ENCODE measurements at places on chromosomes 5 and 9.

DNA sequence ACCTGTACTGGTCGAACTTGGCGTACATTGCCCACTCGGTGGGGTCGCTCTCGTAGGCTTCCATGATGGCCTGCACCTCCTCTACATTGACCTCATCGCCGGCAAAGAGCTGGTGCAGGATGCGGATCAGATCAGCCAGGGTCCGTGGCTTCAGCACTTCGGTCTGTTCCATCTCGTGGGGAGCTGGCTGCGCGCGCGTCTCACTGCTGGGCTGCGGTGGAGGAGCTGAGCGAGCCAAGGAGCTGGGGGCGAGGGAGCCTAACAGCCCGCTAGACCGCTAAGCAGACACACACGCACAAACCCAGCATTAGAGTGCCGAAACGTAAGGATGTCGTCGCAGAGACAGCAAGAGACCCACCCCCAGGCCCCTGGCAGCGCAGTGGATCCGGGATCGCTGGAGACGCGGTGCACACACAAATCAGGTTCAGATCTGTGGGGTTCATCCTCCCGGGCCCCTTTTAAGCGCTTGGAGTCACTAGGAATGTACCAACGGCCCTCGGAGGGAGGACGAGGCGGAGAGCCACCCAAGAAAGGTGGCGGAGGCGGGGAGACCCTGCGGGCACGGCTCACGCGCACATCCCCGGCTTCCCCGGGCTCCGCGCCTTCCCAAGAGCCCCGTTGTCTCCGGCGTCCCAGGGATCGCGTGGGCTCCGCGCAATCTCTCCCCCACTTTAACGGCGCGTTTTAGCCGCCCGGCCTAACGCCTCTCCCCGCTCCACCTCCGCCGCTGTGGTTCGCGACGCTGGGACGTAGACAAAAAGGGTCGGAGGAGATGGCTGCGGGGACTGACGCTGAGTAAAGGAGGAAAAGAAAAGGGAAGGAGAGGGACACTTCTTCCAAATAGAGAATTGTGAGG lies at the start of gene CDO1:
CDO1 (minus strand) TSS at position 434 of the 856 bp plus-strand sequence; CDS start at position 172, 262 bp downstream.
- DNase-seq = no peak

GRCh38 chr5:157120102-157120501 lies 11.3 kb upstream of the HAVCR2 start:
- DNase-seq = no peak

GRCh38 chr5:55338810-55339243 lies 31.0 kb downstream of the MTREX start:
- no peak for DNase-seq

DNA sequence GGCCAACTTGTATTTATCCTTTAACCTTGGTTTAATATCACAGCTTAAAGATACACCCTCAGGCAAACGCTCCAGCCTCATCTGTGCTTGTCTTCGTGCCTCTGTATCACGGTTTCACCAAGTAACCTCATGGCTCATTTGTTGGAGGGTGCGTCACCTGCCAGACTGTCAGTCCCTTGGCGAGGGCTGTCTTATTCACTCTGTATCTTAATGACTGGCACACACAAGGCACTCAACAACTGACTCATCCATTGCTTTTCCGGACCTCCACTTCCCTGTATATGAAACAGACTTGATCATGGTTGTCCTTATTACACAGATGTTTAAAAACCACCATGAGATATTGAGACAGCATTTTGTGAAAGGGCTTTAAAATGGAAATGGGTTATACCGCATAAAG lies 28.0 kb downstream of the LCP2 start:
- DNase-seq = no peak

- no peak for DNase-seq
Measured at GRCh38 chr5:169717288-169717687, 80.2 kb downstream of the DOCK2 start.

GRCh38 chr9:137255448-137256114 lies 454 bp downstream of the NELFB start:
- DNase-seq = no peak

- no peak for DNase-seq
Measured at GRCh38 chr9:19533373-19533772, 124.6 kb downstream of the ACER2 start.

DNA sequence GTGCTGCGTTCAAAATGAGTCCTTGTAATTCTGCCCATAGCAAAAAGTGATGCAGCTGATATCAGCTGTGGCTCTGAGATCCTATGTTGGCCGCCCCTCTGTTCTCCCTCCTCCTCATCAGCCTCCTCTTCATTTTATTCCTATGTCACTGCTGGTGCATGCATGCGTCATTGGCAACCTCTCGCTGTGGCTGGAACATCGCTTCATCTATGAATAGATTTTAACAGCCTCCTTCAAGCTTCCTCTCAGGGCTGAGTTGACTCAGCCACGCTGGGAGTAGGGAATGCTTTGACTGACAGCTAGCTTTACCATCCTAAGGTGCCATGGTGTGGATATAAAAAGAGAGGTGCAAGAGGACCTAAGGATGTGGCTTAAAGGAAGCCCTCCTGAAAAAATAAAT lies 303.5 kb downstream of the PLK2 start:
- DNase-seq = no peak

DNA sequence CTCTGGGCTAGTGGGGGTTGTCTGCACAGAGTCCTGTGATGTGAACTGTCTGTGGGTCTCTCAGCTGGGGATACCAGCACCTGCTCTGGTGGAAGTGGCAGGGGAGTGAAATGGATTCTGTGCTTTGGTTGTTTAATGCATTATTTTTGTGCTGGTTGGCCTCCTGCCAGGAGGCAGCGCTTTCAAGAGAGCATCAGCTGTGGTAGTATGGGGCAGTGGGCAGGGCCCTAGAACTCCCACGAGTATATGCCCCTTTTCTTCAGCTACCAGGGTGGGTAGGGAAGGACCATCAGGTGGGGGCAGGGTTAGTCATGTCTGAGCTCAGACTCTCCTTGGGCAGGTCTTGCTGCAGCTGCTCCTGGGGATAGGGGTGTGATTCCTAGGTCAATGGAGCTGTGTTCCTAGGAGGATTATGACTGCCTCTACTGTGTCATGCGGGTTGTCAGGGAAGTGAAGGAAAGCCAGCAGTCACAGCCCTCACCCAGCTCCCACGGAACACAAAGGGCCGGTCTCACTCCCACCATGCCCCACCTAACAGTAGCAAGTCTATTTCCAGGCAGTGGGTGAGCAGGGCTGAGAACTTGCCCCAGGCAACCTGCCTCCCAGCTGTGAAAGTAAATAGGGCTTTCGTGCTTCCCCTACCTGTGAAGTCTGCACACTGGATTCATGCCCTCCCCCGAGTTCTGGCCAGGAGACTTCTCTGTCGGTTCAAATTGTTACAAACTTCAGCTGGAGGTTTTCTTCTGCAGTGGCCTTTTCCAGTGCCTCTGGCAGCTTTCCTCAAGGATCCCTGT lies 25.7 kb upstream of the FAM81B start:
- DNase-seq = no peak

DNA sequence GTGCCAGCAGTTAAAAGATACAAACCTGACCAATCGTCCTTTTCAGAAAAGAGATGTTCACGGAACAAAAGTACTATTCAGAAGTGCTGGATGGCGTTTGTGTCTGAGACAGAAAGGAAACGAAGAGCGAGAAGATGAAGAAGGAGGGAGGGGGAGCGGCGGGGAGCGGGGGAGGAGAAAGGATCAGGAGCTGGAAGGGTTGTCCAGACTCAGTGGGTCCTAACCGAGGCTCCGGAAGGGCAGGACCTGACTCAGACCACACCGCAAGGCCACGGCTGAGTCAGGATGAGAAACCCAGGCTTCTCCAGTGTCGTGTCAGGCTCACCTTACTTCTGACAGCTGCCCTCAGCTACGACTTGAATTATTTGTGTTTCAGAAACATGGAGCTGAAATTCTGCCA lies 46.2 kb downstream of the PAX5 start:
- DNase-seq = no peak

GRCh38 chr5:128693764-128694163 lies 155.7 kb upstream of the FBN2 start:
- DNase-seq = no peak

GRCh38 chr9:115799734-115800133 lies 353.9 kb upstream of the PAPPA start:
- no peak for DNase-seq

All from activated T-cell treated with anti-CD3 and anti-CD28 coated beads for 4 hours (primary cell).